Activated CD4-positive, alpha-beta T cell treated with anti-CD3 and anti-CD28 coated beads, Interleukin-2, amount 50 U/mL, for 1 hour (primary cell): ENCODE measurements at places on chromosomes 7 and 10.
A peak's percentile ranks its signal among the peaks of the same experiment; 100 is the strongest.

- no peak for DNase-seq
Measured at GRCh38 chr7:37786741-37787569, 61.4 kb upstream of the NME8 start.

- DNase-seq: no peak
Measured at GRCh38 chr10:102599565-102600327, 44.5 kb upstream of the TRIM8 start.

- no peak for DNase-seq
Measured at GRCh38 chr10:33065111-33065510, 107.1 kb upstream of the ITGB1 start.

GRCh38 chr7:151744051-151744580, 132.8 kb downstream of the PRKAG2 start:
- DNase-seq: no peak

- peak; percentile 49 for DNase-seq
Measured at GRCh38 chr7:92527300-92528187, 776 bp downstream of the PEX1 start.

DNA sequence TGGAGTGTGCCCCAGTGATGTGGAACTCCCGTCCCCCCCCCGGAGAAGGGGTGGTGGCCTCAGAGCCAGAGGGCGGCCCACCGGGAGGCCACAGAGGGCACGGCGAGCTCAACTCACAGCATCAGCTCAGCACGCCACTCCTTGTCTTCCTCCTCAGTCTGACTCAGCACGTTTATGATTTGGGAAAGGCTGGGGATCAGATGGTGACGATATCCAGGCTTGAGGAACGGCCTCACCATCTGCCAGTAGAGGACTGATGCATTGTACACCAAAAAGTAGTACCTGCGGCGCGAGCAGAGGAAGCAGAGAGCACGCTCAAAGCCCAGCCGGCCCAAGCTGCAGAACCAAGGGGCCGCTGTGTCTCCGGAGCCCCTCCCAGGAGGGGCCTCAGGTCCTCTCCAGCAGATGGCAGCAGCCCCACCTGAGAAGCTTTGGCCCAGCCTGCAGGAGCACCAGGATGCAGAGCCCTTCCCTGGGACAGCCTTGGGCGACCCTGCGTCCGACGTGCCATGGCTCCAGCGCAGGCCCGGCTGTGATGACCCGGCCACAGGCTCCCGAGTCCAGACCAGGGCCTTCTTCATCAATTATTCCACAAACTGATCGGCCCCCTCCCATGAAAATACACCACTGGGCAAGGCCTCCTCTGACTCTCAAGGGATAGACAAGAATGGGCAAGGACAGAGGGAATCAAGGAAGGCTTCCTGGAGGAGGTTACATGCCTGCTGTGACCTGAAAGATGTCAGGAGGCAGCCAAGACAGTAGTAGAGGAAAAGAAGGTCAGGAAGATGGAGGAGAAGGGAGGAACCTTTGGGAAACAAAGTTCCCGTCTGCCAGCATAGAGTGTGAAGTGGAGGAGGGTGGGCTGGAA, 3.7 kb downstream of the CFAP46 start:
- DNase-seq: no peak

DNA sequence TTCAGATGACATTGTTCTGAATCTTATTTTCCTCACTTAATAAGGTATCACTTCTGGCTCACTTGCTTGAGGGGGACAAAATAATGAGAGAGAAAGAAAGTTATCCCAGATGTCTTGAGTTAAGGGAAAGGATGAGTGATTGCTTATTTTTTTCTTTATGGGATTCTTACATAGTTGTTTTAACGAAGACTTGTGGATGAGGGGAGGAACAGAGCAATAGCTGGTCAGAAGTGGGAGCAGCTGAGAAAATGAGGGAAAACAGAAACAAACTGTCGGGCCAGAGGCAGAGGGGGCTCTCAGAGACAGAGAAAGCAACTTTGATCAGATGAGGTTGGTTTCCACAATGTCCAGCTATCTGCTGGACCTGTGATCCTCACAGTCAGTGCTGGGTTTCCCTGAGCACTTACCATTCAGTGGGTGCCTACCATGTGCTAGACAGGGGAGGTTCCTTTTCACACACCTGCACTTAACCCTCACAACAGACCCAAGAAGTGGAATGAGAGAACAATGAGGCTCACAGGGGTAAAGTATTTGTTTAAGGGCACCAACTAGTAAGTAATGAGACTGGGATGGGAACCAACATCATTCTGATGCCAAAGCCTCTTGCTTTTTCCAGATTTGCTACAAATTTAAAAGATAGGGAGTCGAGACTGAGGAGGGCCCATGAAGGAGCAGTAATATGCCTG, 64.2 kb downstream of the BICC1 start:
- DNase-seq: no peak

GRCh38 chr10:5941579-5941978, 35.8 kb downstream of the IL15RA start:
- no peak for DNase-seq

DNA sequence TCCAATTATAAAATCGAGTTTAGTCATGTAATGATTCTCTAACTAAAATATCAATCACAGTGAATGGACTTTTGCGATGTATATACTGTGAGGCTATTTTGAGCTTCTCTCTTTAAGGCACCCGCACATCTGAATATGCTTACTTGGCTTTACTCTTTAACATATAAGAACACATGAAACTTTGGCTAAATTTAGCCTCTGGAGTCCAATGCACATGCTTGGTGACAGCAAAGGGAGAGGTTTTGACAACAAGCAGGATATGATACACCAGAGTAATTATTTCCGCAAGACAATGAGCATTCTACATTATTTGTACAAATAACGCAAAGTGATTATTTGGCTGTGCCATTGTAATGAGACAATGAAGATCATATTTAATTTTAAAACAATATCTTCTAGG, 72.4 kb downstream of the ARID5B start:
- DNase-seq: no peak

DNA sequence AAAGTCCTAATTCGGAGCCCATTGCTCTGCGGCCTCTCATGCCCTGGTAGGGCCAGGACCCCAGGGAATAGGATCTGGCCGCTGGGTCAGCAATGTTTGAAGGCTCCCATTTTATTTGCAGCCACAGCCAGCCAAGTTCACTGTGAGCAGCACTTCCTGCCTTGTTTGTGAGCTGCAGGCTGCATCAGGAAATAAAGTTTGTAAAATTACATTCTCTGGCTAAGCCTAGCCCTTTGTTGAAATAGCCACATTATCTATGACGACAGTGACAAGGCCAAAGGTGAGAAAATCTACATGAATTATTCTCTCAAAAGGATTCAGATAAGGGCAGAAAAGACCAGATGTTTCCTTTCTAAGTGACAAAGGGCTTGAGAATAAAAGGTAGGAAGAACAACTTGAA, 23.7 kb upstream of the ITGB1 start:
- no peak for DNase-seq

DNA sequence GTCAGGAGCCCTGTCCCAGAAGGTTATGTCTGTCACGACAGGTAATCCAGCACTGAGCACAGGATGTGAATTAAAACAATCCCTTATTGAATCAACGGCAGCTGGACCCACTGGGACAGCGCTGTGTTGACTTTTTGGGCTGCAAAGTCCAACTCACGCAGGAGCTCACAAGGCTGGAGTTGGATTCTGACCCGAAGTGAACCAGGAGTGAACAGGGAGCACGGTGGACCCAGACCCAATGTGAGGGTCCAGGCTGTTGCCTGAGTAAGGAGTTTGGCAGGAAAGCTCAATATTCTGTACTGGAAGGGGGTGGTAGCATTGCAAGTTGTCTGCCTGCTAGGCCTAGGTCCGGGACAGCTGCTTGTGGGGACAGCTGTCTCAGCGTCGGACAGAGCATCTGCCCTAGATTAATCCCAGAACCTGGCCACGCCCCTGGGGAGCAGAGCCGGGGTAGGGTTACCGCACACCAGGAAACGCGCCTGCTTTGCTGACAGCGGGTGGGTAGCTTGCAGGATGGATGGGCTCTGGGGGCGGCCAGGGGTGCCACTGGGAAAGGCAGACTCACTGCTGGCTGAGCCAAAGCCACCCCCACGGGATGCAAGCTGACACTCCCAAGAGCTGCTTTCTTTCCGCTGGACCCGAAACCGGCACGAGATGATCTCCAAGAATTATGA, 24.0 kb downstream of the COL26A1 start:
- DNase-seq: no peak

DNA sequence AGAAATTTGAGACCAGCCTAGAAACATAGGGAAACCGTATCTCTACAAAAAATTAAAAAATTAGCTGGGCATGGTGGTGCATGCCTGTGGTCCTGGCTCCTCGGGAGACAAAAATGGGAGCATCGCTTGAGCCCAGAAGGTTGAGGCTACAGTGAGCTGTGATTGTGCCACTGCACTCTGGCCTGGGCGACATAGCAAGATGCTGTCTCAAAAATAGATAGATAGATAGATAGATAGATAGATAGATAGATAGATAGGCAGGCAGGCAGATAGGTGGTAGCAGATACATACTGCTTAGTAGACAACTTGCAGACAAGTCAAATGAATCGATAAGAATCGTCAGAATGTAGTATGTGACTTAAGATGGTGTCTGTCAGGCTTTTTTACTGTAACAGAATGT, 106.9 kb downstream of the SND1 start:
- no peak for DNase-seq

DNA sequence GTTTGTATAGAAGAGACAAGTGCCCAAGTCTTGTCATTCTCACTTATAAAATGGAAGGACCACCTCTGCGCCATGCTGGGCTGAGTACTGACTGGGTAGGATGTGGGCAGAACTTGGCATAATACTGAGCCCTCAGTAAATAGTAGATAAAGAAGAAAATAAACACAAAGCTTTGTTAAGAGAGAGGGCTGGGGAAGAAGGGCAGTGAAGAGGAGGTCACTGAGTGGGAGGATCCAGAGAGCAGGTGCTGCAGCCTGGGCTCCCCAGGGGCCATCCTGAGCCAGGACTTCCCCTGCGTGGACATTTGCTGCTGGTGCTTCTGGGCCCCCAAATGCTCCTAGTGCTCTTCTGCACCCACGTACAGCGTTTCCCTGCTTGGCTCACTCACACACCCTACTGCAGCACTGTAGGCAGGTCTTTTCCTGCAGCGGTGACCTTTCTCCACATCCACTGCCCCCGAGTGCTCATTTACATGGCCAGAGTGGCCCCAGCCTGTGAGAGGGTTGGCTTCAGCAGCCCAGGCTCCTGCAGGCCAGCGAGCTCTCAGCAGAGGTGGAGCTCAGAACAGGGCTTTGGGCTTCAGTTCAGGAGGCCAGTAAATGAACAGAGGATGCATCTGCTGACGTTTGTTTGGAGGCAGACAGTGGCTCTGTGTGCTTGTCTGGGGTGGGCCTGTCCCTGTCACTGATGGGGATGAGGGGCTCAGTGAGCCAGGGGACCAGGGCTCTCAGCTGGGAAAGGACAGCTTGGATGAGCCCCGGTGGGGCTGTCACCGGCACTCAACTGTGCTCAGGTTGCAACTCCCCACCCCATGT, 164.6 kb downstream of the ADARB2 start:
- no peak for DNase-seq

- no peak for DNase-seq
Measured at GRCh38 chr10:90403211-90404000, 454.4 kb downstream of the HTR7 start.

- no peak for DNase-seq
Measured at GRCh38 chr7:111081546-111082267, 9.2 kb upstream of the LRRN3 start.

DNA sequence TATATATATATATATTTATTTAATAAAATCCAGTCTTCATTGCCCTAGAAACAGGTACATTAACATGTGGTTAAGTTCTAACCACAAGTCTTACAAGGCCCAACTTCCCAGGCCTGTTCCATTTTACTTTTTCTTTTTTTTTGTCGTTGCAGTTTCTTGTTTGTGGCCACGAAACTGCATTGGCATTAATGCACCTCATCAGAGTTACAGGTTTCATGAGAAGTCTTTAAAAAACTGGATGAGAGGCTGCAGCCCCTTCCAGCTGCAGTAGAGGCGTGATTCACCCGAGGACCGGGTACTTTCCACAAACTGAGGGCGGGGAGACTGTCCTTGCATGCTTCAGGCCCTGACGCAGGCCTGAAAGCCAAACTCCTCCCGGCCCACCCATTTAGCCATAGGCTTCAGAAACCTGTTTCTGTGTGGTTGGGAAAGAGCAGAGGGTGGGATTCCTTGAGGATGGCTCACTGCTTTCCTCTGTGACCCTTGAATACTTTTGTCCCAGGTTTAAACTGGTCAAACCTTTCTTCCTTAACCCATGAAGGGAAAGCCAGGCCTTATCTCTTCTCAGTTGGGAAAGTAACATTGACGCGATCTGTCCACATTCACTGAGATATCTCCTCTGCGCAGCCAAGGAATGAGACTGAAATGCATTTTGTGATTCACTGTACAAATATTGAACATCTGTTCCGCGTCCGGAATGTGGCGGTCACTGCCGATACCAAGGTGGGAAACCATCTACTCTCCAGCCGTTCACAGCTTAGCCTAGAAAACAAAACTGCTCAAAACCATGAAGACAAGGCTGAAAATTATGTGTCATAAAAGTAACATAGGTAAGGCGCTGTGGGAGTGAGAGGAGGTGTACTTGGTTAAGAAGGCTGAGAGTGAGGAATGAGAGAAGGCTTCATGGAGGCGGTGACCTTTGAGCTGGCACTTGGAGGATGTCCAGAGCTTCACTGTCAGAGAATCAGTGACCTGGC, 311.7 kb downstream of the GATA3 start:
- peak; percentile 48 for DNase-seq

DNA sequence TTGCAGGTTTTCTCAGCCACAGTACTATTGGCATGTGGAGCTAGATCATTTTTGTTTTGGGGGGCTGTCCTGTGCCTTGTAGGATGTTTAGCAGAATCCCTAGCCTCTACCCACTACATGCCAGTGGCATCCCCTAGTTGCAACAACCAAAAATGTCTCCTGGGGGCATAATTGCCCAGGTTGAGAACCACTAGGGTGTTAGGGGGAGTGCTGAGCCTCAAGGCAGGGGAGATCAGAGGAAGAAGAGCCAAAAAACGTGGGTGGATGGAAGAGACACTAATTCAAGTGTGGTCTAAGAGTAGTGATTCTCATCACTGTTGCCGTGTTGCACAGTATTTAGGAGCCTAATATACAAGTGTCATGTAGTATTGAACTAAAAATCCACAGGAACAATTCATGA, 31.7 kb upstream of the CCNY start:
- DNase-seq: no peak

DNA sequence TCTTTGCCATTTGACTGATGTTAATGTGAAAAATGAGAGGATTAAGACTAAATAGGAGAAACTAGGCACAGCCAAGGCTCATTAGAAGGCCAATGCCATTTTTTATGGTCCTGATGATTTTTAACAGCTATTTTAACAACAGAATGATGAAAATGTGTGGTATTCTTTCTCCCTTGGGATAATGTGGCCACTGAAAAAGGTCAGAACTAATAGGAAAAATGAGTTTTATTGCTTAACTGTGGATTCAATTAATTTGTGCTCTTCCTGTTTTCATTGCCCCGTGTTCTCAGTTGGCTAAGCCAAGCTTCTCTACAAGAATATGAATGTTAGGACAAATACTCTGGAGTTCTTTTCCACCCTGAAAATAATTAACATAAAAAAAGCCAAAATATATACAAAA, 56.6 kb downstream of the BMPER start:
- DNase-seq: no peak

- peak; percentile 60 for DNase-seq
Measured at GRCh38 chr7:3065724-3066143, 22.1 kb upstream of the CARD11 start.

- DNase-seq: no peak
Measured at GRCh38 chr7:8068892-8069686, 100.5 kb downstream of the GLCCI1 start.
